ENCODE measurements at places on chromosomes 12 and 14. TPM values are rescaled to one million over a fixed set of nuclear protein-coding genes. Genes with fewer than 3 reads are reported as not detected.

Gene RIMBP2
- 0.18 TPM for total RNA-seq

Gene LTBP2
- total RNA-seq: 71.0 TPM

Gene KRT3
- total RNA-seq: not detected

Gene ACSS3
- 22.3 TPM for total RNA-seq

Gene ADSS1
- 5.3 TPM for total RNA-seq

Gene PSMB5
- 222 TPM for total RNA-seq

Gene DHRS2
- 0.28 TPM for total RNA-seq

Gene INHBC
- total RNA-seq: not detected

Gene RBM23
- total RNA-seq: 50.9 TPM

Gene KRT74
- not detected for total RNA-seq

Gene KCNA5
- total RNA-seq: not detected

Gene AICDA
- not detected for total RNA-seq

Gene CFAP54
- 1.4 TPM for total RNA-seq

Gene TM7SF3
- 103 TPM for total RNA-seq
